NCI-H1417 (cell line): ENCODE measurements at places on chromosomes 1 and 21.

DNA sequence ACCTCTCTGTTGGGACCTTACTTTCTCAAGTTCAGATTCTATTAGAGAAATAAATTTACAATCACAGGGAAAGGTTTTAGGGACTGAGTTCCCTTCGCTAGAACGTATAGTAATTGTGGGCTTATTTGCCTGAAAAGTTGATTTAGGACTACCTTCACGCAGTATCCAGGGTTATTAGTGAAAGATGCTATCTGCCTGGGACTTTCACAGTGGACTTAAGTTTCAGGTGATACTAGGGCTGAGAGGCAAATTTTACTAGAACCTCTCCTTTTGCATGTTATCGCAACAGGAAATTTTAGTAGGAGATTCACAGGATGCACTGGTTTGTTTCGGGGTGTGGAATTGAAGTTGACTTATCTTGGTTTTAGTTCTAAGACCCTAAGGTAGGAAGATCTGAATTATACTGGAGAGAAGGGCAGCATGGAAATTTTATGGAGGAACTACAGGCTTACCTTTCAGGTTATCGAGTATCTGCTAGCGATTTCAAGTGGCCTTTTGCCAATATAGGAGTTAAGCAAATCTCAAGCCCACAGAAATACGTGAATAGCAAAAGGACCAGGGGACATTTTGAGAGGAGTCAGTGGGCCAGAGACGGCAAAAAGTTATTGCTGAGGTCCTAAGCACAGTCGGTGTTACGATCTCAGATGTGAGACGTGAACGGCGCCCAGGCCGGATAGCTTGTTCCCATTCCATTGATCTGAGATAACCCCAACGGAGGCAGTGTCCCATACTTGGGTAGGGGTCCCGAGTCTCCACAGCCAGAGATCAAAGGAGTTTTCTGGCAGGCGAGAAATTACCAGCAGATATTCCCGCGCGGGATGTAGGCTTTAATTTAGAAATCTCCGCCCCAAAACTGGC is 723 bp upstream of the GNAI3 start:
- no peak for DNase-seq

DNA sequence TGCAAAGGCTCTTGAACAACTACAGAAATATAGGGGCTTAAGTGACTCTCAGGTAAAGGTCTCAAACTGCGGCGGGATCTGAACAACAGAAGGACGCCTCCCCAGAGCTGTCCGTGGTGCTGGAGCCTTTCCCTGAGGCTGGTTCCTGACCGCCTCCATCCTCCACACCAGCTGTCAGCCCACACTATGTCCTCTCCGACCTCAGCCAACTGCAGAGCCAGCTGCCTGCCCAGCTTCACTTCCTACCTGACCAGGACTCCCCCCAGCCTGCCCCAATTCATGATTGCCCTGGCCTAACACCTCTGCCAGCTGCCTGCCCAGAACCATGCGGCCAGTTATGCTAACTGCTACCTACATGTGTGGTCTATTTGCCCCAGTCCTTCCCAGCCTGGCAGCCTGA is 63.6 kb upstream of the ZC3H12A start:
- DNase-seq: no peak

DNA sequence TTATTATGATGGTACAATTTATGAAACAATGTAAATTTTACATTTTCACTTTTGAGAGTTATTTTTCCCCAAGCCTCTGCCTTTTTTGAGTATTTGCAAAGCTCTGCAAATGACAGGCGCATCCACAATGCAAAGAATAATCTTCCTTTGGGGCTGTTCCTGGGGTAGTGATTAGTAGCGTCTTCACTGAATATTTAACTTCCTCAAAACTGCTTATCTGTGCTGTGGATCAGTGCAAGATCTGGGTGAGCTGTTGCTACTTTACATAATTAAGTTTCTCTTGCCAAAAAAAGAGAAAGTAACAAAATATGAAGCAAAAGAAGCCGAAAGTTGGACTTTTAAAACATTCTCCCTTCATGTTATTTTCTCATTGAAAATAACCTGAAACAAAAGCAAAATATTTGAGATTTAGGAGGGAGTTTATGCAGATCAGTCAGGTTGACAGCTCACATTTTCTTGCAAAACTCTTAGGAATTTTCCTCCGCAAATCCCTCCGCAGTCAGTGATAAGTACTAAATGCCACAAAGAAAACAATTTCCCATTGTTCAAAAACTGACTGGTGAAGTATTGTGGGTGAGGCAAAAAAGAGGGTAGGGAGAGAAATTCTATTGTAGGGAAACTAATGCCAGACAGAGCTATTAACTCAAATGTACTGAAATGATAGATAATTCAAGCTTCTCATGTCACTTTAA is 276.4 kb upstream of the B3GALT2 start:
- DNase-seq: no peak

DNA sequence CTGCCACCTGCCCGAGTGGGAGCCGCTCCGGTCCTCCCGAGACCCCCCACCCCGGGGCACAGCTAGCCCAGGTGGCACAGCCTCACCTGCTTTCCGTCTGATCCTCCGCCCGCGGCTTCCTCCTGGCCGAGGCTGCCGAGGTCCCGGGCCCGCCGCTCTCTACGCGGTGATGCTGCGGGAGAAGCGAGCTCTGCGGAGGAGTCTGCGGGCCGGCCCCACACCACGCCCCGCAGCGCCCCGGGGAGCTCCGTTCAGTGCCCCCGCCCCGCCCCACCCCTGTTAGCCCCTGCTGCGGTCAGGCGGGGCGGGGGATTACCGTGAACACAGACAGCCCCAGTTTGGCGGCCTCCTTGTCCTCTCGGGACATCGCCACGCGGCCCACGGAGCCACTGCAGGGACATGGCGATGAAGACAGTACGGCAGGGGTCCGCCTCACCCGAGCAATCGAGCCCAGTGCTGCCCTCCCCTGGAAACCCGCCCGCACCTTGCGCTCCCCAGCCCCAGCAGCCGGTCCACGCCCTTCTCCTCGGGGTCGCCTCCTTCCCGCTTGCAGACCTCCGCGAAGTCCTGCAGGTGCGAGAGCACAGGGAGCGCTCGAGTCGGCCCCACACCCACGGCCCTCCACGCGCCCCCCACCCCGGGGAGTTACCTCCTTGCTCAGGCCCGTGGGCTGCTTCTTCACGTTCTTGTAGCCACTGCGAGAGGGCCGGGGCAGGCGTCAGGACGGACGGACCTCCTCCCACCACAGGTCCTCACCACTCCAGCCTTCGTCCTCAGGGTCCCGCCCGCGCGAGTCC is 933 bp downstream of the C1orf35 start:
- DNase-seq: peak; percentile 65

GRCh38 chr1:114388432-114389003 is 122.5 kb downstream of the TRIM33 start:
- no peak for DNase-seq

- DNase-seq: no peak
These were observed 41.3 kb downstream of the ZBTB18 start for GRCh38 chr1:244092293-244092963.

DNA sequence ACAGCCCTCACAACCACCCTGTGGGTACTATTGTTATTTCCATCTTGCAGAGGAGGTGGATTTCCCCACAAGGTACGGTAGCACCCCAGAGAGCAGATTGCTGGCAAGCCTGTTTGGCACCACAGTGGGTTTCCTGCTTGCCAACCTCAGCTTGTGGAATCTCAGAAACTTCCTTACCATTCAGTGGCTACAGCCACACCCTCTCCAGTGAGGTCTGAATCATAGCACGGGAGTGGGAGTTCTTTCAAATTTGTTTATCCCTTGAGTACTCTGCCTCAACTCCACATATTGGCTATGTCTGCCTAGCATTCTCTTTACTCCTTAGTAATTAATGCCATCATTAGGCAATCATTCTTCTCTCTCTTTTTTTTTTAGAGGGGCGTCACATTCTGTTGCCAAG is 162.1 kb downstream of the PTPRU start:
- no peak for DNase-seq

DNA sequence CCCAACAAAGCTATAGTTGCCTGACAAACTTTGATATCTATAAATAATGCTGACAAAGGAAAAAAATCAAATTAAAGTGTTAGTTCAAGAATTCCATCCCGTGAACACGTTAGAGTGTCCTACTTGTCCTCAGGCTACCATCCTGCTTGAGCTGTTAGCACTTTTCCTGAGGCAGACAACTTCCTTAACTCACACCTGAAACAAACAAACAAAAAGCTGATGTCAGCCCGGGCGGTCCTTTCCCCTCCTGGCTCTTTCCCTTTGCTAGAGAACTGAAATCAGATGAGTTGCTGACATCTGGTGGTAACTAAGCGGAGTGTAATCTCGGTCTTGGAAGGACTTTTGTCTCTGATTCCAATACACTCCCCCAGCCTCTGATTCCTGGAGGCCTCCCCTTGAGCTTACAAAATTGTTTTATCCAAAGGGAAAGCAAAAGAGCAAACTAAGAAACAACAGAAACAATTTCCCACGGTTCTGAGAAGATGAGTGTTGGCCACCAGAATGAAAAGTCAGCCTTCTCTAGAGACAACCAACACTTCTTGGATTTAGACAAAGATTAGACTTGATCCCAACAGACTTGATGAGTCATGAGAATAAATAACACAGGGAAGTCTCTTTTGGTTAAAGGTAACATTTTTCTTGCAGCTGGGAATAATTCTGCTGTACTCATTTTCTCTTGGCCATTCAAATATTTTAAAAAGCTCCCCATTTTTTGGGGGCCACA is 135.4 kb downstream of the PROX1 start:
- DNase-seq: peak; percentile 69

DNA sequence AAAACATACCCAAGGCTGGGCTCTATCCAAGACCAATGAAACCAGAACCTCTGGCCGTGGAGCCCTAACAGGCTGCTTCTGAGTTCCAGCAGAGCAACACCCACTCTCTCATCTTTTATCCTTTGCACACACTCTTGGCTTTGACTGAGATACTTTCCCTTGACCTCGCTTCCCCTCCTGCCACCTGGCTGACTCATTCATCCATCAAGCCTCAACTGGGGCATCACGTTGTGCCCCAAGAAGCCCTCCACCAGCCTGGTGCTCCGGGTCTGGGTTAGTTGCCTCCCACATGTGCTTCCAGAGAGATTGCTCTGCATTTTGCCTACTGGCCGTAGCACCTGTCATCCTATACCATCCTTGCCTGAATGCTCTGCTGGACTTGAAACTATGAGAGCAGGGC is 34.5 kb upstream of the SERBP1 start:
- peak; percentile 31 for DNase-seq

DNA sequence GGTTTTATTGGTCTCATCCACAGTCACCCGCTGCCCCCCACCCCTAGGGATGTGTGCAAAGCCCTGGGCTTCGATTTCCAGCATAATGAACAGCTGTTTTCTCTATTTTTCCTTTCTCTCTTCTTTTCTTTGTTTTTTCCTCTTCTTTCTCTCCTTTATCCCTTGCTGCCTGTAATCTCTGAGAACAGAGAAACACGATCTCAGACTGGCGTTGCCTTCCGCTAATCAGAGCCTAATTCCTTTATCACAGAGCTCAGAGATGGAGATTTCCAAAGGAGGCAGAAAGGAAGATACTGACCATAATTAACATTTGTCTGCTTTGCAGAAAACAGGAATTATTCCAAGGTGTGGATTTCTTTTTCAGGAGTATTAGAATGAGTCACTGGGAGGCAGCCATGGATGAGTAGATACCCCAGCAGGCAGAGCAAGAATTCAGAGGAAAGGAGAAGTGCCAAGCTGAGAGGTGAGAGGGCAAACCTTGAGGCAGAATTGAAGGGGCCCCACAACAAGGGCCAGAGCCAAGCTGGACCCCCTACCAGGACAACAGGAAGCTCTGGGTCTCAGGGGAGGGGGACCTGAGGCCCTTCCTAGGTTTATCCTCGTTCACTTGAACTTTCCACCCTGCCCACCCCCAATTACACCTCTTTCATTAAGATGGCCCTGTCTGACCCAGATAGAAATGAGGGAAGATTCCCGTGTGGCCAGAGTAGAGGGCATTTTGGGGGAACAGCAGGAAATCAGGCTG is 33.3 kb downstream of the MATN1 start:
- DNase-seq: no peak

GRCh38 chr1:9400425-9401079 is 107.9 kb downstream of the SPSB1 start:
- no peak for DNase-seq

- no peak for DNase-seq
These were observed 42.9 kb downstream of the VPS13D start for GRCh38 chr1:12272770-12273169.
